ENCODE measurements at places on chromosomes 7 and 10.

DNA sequence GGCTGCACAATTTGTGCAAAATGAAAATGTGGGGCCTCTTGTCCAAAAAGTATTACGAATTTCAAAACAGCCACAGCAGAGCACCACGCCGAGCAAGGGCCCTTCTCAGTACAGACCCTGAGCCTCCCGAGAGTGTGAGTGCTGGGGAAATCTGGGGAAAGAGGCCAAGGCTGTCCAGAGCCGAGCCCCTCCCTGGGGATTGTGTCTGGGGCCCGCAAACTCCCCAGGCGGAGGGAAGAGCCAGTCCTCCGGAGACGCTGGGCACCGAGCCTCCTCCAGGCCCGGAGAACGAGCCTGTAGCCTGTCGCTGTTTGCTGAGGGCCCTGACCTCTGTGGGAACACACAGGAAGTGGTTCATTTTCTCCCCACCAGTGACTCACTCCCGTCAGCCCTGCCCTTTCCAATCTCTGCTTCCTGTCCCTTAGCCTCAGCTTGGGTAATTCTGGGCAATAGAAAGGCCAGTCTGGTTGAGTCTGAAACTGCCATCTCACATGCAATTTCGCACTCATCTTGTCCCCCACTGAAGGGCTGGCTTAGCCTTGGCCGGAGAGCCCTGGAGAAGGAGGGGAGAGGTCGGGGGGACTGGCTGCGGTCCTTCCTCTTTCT, 19.5 kb upstream of the GNA12 start:
- DNase-seq: no peak

GRCh38 chr10:84176836-84177474, 3.4 kb downstream of the GPR15LG start:
- DNase-seq: no peak

- no peak for DNase-seq
Observed at GRCh38 chr7:2100278-2101208, 132.2 kb downstream of the MAD1L1 start.

- no peak for DNase-seq
Observed at GRCh38 chr10:43855667-43856210, 207.1 kb upstream of the ZNF32 start.

- DNase-seq: no peak
Observed at GRCh38 chr10:23643111-23643780, 204.4 kb downstream of the OTUD1 start.

DNA sequence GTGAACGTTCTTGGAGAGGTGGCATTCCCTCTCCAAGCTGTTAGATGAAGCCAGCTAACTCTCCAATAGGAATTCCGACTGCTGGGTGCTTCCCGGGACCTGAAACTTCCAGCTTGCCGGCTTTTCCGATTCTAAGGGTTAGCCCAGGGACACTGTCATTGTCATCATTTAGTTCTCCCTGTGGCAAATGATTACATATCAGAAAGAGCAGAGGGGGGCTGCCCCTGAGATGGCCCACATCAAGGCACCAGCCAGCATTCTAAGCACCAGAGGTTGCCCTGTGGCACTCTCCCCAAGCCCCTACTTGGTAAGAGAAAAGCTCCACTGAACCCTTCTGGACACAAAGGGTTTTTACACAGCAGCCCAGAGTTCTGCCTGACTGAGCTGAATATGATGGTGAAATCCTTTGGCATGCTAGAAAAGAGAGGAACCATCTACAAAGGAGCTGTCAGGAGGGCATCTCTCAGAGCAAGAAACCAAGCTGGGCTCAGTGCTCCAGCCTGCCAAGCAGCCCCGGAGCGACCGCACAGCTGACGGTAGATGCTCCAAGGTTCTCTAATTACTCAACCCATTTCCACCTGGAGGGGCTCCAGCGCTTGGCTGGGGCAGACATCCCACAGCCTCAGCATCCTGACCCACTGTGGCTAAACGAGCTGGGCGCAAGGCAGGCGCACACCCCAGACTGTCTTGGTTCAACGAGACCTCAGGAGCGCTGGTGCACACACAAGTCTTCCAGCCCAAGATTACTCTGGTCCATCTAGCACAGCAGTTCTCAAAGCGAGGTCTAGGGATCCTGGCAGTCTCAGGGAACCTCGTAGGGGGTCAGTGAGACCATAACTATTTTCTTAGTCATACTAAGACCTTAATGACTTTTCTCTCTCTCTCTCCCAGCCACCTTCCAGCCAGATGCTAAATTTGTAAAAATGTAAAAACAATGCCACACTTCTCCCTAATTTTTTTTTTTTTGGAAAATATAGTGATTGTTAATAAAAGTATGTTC, 160.5 kb downstream of the GFRA1 start:
- DNase-seq: no peak

DNA sequence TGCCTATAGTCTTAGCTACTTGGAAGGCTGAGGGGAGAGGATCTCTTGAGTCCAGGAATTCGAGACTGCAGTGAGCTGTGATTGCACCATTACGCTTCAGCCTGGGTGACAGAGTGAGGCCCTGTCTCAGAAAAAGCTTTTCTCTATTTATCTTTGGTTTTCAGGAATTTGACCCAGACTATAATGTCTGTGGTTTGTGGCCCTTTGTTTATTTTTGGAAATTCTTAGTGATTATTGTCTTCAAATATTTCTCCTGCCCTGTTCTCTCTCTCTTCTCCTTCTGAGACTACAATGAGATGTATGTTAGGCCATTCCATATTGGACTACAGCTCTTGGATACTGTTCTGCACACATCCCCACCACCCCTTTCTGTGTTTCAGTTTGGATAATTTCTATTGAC, 4.7 kb downstream of the MUC12 start:
- DNase-seq: no peak

DNA sequence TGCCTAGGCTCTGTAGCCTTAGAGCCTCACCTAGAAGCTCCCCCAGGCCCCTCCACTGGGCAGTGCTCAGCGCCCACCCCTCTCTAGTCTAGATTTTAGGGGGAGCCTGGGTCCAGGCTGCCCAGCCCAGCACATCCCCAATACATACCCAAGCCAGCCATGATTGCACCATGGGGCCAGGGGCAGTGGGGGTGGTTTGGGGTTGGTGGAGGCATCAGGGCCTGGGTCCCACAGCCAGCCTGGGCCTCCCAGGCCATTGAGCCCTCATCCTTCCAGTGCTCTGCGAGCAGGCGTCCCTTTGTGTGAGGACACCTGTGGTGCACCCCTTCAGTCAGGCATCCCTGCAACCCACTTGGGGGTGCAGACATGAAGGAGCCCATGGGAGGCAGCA, 76.9 kb upstream of the RET start:
- no peak for DNase-seq

GRCh38 chr10:106082865-106083264, 1081.6 kb downstream of the SORCS1 start:
- DNase-seq: no peak

GRCh38 chr7:16636555-16637101, 8.9 kb downstream of the ANKMY2 start:
- no peak for DNase-seq

GRCh38 chr7:45080265-45080957, 8.4 kb downstream of the NACAD start:
- no peak for DNase-seq

GRCh38 chr10:124713679-124714255, 30.4 kb downstream of the FAM53B start:
- no peak for DNase-seq

GRCh38 chr10:121130382-121130781, 279.2 kb downstream of the WDR11 start:
- no peak for DNase-seq

GRCh38 chr7:73613954-73614735, 10.2 kb downstream of the MLXIPL start:
- no peak for DNase-seq

DNA sequence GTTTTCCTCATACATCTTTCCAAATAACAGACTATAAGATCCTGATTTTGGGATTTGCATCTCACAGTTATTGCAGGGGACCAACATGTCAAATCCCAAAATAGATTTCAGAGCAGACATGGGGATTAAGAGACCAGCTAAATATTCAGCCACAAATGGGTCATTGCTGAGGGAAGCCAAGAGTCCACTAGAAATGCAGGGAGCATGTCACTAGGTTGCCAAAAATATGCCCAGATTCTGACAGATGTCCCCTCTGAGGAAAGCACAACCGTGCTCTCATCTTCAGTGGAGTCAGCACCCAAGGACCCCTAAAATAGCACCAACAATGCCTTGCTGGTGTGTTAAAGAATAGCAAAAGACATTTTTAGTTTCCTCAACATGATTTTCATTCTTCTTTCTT, 56.2 kb upstream of the AGK start:
- DNase-seq: no peak

GRCh38 chr10:81548160-81548559, 326.8 kb upstream of the NRG3 start:
- no peak for DNase-seq

GRCh38 chr7:47322731-47323130, 259.2 kb downstream of the TNS3 start:
- no peak for DNase-seq

GRCh38 chr7:106812027-106812643, 52.9 kb upstream of the PIK3CG start:
- DNase-seq: no peak

DNA sequence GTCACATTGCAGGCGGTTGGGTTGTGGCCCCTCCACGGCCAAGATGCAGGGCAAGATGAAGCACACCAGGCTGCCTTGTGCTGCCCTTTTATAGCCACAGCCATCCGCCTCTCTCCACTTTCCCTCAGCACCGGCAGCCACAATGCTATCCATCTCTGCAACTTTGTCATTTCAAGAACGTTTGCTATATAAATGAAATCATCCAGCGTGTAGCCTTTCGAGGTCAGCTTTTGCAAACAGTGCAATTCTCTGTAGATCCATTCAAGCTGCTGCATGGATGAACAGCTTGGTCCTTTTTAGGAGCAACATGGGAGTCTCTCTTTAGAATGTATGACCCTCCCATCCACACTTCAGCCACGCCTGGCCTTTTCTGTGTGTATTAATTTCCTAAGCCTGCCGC, 6.4 kb upstream of the IL15RA start:
- DNase-seq: no peak

GRCh38 chr7:50940621-50941020, 157.9 kb upstream of the GRB10 start:
- no peak for DNase-seq
